D341Med (cell line): ENCODE measurements at places on chromosomes 11 and 22.

DNA sequence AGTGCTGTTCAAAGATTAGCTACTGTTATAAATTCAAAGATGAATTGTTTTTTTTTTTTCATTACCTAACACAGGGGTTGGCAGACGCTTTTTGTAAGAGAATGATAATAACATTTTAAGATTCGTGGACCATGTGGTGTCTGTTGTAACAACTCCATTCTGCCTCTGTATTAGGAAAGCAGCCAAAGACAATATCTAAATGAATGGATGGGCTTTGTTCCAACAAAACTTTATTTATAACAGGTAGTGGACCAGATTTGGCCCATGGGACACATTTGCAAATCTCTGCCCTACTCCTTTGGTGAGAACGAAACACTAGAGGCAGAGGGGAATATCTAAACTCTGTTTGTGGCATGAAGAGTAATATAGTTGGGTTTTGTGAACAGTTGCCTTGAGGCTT lies 83.6 kb upstream of the BLID start:
- no peak for DNase-seq

- DNase-seq = no peak
These were observed 310.8 kb upstream of the SORL1-AS1 start for GRCh38 chr11:121763526-121763925.

GRCh38 chr11:111308140-111308539 lies 9.8 kb downstream of the POU2AF3 start:
- no peak for DNase-seq

GRCh38 chr11:20647976-20648565 lies 21.3 kb upstream of the NELL1 start:
- peak; percentile 66 for DNase-seq

GRCh38 chr11:86800076-86800959 lies at the start of gene PRSS23:
TSS of gene PRSS23 (plus strand) at chr11:86800542. CDS start at chr11:86807644, 7,102 bp downstream.
- peak; percentile 77 for DNase-seq

- DNase-seq = no peak
These were observed 72.8 kb upstream of the PICALM start for GRCh38 chr11:86141727-86142126.

GRCh38 chr11:106996691-106997090 lies 21.6 kb downstream of the GUCY1A2 start:
- DNase-seq = no peak

DNA sequence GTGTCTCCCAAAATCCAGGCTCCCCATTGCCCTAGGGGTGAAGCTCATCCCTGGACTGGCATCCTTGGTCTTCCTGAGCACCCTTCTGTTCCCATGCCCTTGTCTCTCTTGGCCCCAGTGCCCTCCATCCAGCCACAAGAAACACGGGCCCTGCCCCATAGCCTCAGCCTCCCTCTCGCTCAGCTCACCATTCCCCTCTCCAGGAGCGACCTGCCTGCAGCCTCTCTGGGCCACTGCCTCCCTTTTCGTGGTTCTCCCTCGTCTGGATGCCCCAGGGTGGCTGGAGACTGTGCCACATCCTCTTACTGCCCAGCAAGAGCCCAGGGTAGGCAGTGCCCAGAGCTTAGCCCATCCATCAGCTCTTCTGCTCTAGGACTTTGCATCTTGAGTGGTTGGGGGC lies 532.1 kb downstream of the TBC1D22A start:
- DNase-seq = peak; percentile 10
